ENCODE measurements at places on chromosomes 2 and 18.

- no peak for DNase-seq
Observed at GRCh38 chr2:217954469-217954868, 48.3 kb downstream of the TNS1 start.

- no peak for DNase-seq
Observed at GRCh38 chr2:32168513-32168912, 2.8 kb downstream of the SLC30A6 start.

GRCh38 chr2:190023860-190024259, 38.7 kb downstream of the MSTN start:
- no peak for DNase-seq

GRCh38 chr2:147663962-147664361, 180.9 kb upstream of the ACVR2A start:
- no peak for DNase-seq

- no peak for DNase-seq
Observed at GRCh38 chr2:228841877-228842276, 429.2 kb downstream of the PID1 start.

GRCh38 chr18:13120983-13121441, 97.5 kb upstream of the LDLRAD4 start:
- no peak for DNase-seq

DNA sequence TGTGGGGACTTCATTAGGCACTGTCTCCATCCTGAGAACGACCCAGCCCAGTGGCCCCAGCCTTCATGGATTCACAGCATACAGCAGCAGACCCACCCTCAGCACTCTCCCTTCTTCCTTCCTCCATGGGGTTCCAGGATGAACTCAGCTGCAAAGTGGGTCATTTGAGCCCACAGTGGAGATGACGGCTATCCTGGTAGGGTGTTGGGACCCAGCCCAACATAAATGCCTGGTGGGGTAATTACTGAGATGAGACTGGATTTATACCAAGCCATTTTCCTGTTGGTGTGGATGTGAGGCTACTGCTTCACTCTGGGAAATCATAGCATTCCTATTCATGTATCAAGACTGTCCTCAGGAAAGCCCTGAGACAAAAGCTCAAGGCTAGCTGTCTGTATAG, 536.7 kb upstream of the TNP1 start:
- no peak for DNase-seq

DNA sequence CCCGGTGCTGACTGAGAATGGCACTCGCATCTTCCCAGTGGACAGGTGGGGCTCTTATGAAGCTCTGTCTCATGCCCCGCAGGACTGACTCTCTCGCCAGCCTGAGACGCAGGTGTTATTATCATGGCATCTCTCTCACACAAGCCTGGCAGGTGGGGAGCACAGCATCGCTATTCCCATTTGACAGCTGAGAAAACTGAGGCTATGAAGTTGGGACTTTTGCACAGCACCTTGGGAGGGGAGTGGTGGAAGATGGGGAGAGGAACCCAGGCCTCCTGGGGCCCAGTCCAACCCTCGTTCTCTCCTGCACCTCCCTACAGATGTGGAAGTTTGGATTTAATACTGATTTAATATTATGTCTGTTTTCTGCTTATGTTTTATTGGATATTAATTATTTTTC, 9.0 kb upstream of the NTSR2 start:
- DNase-seq: no peak

- no peak for DNase-seq
Observed at GRCh38 chr2:156190517-156190916, 142.0 kb downstream of the NR4A2 start.

DNA sequence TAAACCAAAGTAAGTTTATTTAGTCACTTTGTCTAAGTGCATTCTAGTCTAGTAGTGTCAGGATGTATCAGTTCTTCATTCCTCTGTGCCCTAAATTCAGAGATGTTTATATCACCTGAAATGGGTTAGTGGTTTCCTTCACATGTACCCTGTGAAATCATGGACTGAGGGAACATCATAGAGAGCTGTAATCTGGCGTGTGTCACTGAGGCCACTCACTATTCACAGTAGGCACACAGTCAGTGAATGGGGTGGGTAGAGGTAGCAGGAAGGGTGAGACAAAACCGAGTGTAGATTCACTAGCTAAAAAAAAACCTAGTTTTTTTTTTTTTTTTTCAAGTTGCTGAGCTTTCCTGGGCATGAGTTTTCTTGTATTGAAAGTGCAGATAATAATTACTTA, 5.6 kb downstream of the KIF5C start:
- DNase-seq: no peak

- DNase-seq: no peak
Observed at GRCh38 chr2:27281855-27282559, at the start of gene TRIM54. TRIM54 (plus strand) TSS chr2:27282429; CDS start chr2:27282732, 303 bp downstream.

GRCh38 chr18:28712796-28713425, 536.0 kb upstream of the CDH2 start:
- no peak for DNase-seq

DNA sequence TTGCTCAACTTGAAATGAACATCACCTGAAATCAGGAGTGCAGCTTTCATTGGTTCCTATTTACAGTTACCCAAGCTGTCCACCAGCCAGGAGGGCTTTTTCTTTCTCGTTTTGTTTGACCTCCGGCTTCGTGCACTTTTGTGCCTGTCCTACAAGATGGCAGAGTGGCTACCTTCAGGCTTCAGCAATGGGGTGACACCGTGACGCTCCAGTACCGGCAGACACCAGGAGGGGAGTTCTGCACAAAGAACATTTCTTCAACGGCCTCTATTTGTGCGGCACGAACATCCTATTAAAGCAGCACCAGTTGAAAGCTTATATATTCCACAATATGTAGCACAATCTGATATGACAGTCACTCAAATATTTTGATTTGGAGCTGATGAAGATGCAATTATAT, 18.3 kb downstream of the RNASEH1 start:
- DNase-seq: no peak

- DNase-seq: no peak
Observed at GRCh38 chr18:45521777-45522176, 93.5 kb upstream of the SLC14A2 start.

DNA sequence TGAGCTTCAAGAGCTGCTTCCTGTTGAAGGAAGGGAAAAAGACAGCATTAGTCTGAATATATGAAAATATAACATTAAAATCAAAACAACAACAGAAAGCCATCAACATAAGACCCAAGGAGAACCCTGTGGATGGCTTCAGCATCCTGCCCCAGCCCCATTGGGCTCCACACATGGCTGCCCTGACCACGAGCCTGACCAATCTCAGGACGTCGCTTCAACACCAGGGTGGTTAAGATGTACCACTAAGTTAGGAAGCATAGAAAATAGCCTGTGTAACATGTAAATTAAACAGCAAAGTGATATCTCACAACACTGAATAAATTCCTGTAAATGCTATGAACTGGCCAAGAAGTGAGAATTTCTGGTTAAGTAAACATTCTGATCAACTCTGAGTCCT, 77.2 kb upstream of the CD226 start:
- no peak for DNase-seq

- DNase-seq: peak; percentile 27
Observed at GRCh38 chr18:57881818-57882413, 78.8 kb upstream of the ATP8B1 start.

- no peak for DNase-seq
Observed at GRCh38 chr18:52602820-52603219, 262.8 kb downstream of the DCC start.

DNA sequence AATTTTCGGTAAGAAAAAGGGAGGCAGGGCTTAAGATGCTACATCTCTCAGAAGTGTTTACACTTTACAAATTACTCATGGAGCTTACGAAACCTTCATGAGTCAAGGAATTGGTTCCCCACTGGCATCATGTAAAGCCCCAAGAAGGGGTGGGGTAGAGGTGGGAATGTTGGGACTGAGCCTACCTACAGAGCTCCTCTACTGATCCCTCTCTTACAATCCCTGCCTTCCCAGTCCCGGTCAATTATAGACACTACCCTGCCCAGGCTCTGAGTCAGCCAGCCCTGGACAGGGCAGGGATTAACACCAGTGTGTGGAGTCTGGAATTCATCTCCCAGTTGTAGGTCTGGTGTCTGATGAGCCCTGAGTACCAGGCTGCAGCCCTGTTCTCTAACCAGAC, 248.9 kb downstream of the PAX3 start:
- DNase-seq: no peak

GRCh38 chr2:35410431-35411061, 945.0 kb upstream of the CRIM1 start:
- no peak for DNase-seq

GRCh38 chr2:60413814-60414168, 139.7 kb downstream of the BCL11A start:
- DNase-seq: no peak

- DNase-seq: no peak
Observed at GRCh38 chr2:44825702-44826101, 115.8 kb upstream of the SIX3 start.

GRCh38 chr2:236517251-236518031, 52.2 kb upstream of the ACKR3 start:
- DNase-seq: no peak

- DNase-seq: no peak
Observed at GRCh38 chr2:56263876-56264275, 80.1 kb downstream of the CCDC85A start.

- DNase-seq: no peak
Observed at GRCh38 chr2:16114070-16114469, 173.7 kb downstream of the MYCN start.

DNA sequence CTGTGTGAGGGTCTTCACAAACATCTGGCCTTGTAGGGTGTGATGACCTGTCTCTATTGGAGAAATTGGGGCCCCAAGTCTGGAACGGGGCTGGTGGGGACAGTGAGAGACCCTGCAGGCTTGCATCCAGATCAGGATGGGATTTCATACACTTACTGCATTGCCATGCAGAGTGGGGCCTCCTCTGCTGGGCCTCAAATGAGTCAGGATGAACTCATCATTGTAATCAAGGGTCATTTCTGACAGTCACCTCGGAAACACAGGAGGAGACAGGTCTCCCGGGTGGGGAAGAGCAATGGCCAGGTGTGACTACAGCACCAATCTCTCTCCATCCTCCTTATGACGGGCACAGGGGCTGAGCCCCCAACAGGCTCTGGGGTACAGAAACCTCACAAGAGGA, 48.1 kb upstream of the GALR1 start:
- DNase-seq: no peak

GRCh38 chr18:29163596-29163995, 986.7 kb upstream of the CDH2 start:
- no peak for DNase-seq

- no peak for DNase-seq
Observed at GRCh38 chr2:67982956-67983355, 79.8 kb downstream of the C1D start.

- no peak for DNase-seq
Observed at GRCh38 chr2:23293731-23294130, 91.2 kb upstream of the KLHL29 start.

DNA sequence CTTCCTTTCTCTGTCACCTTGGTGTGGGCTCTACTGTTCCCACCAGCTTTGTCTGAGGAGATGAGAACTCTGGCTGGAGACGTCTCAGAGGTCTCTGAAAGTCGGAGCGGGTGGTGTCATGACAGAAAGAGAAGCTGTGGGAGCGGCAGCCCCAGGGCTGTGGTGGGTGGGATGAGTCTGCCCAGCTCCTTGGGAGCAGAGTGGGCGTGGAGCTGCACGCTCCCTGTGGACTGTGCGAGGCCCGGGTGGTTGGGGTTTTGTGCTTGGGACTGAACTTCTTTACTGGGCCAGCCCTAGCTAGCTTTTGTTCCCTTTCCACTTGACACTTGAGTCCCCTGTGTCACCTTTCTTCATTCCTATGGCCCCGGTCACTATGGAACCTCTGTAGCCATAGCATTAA, 10.4 kb downstream of the TOGARAM2 start:
- DNase-seq: no peak

- no peak for DNase-seq
Observed at GRCh38 chr2:236944561-236944960, 141.1 kb upstream of the COPS8 start.

GRCh38 chr2:176339208-176339607, 70.0 kb downstream of the MTX2 start:
- DNase-seq: no peak

- DNase-seq: no peak
Observed at GRCh38 chr2:133167990-133168389, 400.3 kb downstream of the NCKAP5 start.

Measured in NCI-H187 (cell line).